Adrenal gland (tissue), 19 donors: ENCODE measurements at places on chromosomes 3 and 15.
A peak's percentile ranks its signal among the peaks of the same experiment; 100 is the strongest.

GRCh38 chr3:9422712-9423424, 25.5 kb downstream of the SETD5 start:
- peak; percentile 95 for DNase-seq

GRCh38 chr3:182246870-182247269, 535.1 kb downstream of the SOX2 start:
- no peak for DNase-seq

DNA sequence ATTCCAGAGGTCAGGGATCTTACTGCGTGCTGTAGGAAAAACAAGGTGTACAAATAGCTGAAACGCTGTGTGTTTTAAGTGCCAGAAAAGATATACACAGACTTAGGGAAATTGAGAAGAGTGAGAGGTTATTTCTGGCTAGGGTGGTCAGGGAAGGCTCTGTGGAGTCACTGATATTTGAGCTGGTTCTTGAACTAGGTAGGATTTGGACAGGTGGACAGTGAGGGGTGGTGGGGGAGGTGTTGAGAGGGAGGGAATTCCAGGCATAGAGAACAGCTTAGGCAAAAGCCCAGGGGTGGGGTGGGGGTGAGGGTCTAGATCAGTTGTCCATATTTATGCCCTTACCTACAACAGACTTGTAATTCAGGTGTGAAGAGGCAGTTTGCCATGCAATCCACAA, 7.0 kb downstream of the SEMA6D start:
- DNase-seq = no peak

GRCh38 chr15:28125673-28126651, 26.8 kb upstream of the OCA2 start:
- no peak for DNase-seq

- DNase-seq = no peak
Measured at GRCh38 chr15:38176691-38177090, 75.9 kb upstream of the SPRED1 start.

- no peak for DNase-seq
Measured at GRCh38 chr15:94097552-94097951, 133.8 kb upstream of the MCTP2 start.

GRCh38 chr15:91694831-91695210, 158.7 kb upstream of the SLCO3A1 start:
- DNase-seq = no peak

DNA sequence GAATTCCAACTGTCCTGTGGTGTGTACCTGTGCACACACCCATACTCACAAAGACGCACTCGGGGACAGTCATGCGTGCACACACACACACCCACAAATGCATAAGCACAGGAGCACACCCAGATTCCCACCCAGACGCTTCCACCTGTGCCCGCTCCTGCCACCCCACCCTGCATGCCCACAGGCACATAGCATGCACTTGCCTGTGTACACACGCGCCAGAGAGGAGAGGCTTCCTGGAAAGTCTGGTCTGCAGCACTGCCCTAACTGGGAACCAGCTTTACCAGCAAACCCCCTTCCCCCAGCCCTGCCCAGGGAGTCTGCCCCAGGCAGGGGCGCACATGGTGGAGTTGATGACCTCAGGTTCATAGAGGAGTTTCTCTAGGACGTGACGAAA, 246.2 kb downstream of the UACA start:
- DNase-seq = no peak

GRCh38 chr15:66023311-66023972, 154.2 kb downstream of the RAB11A start:
- no peak for DNase-seq

DNA sequence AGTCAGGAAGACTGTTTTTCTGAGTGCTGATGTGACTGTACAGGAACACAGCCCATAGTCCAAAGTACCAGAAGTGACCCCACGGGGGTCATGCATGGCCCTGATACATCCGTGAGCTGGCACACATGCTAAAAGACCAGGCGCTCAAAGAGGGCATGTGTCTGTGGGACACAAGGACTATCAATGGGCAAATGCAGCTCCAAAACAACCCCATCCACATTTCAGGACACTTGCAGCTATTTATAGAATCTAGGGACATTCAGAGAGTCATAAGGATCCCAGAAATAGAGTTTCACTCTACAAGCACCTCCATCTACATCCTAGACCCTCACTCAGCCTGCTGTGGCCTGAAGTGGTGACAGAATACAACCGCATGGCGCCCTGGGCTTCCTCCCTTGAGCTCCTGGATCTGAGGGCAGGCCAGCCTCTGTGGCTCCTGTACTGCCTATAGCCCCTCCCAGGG, 17.0 kb downstream of the SLC25A20 start:
- DNase-seq = no peak

DNA sequence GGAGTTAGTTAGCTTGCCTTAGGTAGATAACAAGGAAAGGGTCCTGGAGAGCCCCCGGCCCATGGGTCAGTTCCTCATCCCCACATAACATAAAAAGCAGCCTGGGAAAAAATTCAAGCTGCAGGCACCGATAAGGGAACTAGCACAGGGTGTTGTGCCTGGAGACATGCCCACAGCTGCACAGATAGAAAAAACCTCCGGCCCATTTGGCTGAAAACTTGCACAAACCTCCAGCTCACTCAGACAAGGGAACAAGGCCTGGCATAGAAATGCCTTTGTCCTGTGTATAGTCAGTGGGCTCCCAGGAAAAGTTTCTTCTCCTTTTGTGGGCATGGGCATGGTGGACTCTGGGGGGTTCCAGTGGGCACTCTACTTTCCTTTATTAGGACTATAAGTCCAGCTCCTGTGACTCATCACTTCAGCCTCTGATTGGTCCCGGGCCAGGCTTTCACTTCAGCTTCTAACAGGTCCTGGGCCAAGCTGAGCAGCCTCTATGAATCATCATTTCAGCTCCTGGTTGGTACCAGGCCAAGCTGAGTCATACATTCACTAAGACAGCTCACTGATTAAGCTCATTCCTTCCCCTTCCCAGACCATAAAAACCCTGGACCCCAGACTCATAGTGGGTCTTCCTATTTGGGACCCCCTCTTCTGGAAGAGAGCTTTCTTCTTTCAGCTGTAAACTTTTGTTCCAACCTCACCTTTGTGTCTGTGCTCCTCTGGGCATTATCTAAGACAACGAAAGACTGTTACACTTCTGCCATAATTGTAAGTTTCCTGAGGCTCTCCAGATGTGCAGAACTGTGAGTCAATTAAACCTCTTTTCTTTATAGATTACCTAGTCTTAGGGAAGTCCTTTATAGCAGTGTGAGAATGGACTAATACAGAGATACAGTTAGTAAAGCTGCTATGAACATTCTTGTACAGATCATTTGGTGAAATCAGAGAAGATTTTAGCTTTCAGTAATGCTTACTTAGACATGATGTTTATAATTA, 348.0 kb upstream of the DPPA4 start:
- peak; percentile 96 for DNase-seq

GRCh38 chr3:42012383-42012934, 50.6 kb upstream of the ULK4 start:
- no peak for DNase-seq

GRCh38 chr3:61136191-61136590, 115.1 kb downstream of the FHIT start:
- no peak for DNase-seq

GRCh38 chr3:128617557-128618397, 32.8 kb downstream of the RPN1 start:
- peak; percentile 99 for DNase-seq

GRCh38 chr3:99087277-99087676, 185.8 kb upstream of the DCBLD2 start:
- no peak for DNase-seq

GRCh38 chr3:426072-426471, 229.5 kb downstream of the CHL1 start:
- DNase-seq = no peak

DNA sequence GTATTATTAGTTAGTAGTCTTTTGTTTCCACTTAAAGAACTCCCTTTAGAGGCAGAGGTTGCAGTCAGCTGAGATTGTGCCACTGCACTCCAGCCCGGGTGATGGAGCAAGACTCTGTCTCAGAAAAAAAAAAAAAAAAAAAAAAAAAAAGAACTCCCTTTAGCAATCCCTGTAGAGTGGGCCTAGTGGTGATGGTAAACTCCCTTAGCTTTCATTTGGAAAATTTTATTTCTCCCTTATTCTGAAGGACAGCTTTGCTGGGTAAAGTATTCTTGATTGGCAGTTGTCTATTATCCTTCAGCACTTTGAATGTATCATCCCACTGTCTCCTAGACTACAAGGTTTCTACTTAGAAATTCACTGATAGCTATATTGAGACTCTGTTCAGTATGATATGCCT, 46.0 kb downstream of the RPL39L start:
- no peak for DNase-seq
